ENCODE measurements at places on chromosomes 3 and 15.

GRCh38 chr3:115712871-115713270 lies 89.6 kb downstream of the GAP43 start:
- DNase-seq, result no peak

- no peak for DNase-seq
These were observed 110.6 kb upstream of the MB21D2 start for GRCh38 chr3:193028258-193028657.

- DNase-seq, result no peak
These were observed 6.2 kb downstream of the ALPK3 start for GRCh38 chr15:84823282-84823878.

- no peak for DNase-seq
These were observed 52.5 kb upstream of the C15orf61 start for GRCh38 chr15:67468416-67468815.

- DNase-seq, result no peak
These were observed 185.8 kb upstream of the ROBO1 start for GRCh38 chr3:79953591-79954101.

DNA sequence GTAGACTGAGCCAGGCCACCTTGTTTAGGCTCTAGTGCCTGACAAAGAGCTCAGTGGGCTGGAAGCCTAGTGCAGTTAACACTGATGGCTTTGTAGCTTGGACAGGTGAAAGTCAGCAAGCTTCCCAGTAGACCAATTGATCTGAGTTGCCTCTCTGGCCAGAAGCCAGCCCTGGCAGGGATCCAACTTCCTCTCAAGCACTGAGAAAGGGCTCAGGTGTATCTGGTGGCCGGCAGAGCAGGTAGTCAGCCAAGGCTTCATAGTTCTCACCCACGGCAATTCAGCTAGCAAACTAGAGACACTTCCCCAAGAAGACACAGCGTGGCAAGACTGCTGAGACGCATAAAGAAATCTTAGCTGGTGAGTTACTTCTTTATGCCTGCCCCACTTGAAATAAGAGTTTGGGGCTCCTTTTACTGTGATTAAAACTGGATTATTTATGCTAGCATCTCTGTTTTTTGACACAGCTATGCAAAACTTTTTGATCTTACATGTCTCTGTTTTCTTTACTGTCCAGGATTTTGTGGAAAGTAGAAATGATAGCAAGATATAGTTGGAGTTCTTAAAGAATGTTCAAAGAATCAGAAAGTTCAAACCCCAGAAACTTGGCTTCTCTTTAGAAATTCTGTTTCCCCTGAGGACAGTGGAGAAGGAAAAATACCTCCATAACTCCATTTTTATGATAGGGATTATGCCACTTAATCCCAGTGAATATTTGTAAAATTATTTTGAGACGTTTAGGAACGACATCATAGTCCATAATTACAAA lies 8.4 kb upstream of the CA12 start:
- no peak for DNase-seq

DNA sequence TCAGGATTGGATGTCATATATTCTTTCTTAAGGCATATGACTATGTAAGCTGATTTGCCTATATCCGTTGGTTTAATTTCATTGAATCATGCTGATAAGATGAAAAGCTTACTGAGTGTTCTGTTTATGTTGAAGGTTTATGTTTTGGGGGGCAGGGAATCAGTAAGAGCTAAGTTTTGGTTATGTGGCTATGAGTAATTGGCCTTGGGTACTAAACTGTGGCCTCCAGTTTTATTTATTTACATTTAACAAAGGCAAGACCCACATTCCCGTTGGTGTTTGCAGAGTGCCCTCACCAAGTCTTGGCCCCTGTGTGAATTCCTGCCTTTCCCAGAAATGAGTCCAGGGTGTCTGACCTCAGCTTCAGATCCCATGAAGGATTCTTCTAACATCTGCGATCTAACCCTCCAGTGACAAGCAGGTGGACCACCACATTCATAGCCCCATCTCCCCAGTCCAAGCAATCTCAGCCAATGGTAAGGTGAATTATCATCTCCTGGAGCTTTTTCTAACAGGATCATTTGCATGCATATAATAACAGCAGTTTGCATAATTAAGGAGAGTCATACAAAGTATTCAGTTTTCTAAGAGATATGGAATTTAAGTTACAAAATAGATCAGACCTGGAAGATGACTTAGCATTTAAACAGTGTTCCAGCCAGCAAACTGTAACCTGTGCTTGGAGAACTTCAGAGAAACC lies 27.4 kb downstream of the GLDN start:
- no peak for DNase-seq

GRCh38 chr3:58613236-58614132 lies 36.3 kb upstream of the FAM107A start:
- DNase-seq, result no peak

DNA sequence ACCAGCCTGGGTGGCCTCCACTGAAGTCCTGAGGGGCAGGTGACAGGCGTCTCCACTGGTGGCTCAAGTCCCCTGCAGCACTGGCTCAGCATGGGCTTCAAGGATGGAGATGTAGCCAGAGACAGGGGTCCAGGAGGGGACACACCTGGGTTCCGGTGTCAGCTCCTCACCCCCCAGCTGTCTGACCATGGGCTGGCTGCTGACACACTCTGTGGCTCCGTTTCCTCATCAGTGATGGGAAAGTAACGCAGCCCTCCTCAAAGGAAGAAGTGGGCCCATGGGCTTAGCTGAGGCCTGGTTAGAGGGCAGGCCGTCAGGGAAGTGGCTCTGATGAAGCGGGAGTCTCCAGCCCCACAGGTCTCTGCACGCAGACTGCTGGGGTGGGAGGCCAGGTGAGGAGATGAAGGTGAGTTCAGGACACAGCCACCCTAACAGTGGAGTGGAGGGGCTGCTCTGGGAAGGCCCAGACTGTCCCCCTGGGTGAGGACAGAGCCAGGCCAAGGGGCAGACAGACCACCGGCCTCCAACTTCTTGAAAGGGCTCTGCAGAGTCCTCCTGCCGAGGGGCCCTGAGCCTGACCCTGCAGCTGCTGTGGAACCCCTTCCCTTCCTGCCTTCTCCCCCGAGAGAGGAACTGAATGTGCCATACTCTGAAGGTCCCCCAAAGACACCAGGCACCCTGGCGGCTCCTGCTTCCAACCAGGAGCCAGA lies 24.0 kb downstream of the PSTPIP1 start:
- DNase-seq, result no peak

GRCh38 chr3:61222467-61222866 lies 28.8 kb downstream of the FHIT start:
- DNase-seq, result no peak

GRCh38 chr3:180684807-180685206 lies 5.5 kb upstream of the CCDC39 start:
- DNase-seq, result no peak

DNA sequence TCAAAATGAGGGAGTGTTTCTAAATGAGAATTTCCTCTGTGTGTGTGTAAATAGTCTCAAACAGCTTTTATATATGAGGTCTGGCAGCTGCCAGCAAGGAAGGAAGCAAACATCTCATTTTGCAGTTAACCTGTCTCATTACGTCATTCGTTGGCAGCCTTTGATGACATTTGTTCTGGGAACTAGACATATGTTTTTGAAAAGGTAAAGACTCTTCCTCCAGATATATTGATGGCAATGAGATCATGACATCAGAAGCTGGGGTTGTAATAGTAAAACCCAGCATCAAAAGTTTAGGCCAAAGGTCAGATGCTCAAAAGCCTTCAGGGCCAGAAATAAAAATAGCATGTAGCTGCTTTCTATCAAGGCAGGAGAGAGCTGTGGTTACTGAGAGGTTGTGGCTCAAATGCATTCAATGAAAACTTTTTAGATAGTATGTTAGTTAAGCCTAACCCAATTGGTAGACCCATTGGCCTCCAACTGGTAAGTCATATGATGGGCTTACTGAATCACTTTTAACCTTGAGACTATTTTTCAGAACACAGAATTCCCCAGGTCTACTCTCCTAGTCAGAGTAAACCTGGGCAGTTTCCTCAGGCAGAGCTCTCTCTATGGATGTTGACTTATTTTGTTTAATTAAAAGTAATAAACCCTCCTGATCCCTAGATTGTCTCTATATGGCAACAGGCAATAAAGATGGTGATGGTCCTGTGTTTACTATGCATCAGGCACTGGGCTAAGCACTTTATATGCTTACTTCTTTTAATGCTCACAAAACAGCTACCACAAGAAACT lies 386.5 kb upstream of the CFAP20DC start:
- no peak for DNase-seq
